ENCODE measurements at places on chromosomes 2 and 18. TPM values are rescaled to one million over a fixed set of nuclear protein-coding genes. Genes with fewer than 3 reads are reported as not detected.

GRCh38 chr2:237942513-237942899, 24.3 kb upstream of the UBE2F start:
- no peak for DNase-seq

The MC2R gene
- not detected for total RNA-seq

GRCh38 chr18:42525905-42526304, 570.9 kb downstream of the PIK3C3 start:
- DNase-seq, result no peak

The LRRC30 gene
- not detected for total RNA-seq

The REG1A gene
- total RNA-seq, result not detected

The RUFY4 gene
- total RNA-seq, result not detected

Measured in natural killer cell treated with Interleukin-12 subunit alpha and Interleukin-12 subunit beta and Interleukin-15 and Interleukin-18, amount 100 ng/mL, for 72 hours (primary cell).